Glutamatergic neuron (in vitro differentiated cells): ENCODE measurements at places on chromosomes 5 and 9. TPM values are rescaled to one million over a fixed set of nuclear protein-coding genes. Genes with fewer than 3 reads are reported as not detected.

DNA sequence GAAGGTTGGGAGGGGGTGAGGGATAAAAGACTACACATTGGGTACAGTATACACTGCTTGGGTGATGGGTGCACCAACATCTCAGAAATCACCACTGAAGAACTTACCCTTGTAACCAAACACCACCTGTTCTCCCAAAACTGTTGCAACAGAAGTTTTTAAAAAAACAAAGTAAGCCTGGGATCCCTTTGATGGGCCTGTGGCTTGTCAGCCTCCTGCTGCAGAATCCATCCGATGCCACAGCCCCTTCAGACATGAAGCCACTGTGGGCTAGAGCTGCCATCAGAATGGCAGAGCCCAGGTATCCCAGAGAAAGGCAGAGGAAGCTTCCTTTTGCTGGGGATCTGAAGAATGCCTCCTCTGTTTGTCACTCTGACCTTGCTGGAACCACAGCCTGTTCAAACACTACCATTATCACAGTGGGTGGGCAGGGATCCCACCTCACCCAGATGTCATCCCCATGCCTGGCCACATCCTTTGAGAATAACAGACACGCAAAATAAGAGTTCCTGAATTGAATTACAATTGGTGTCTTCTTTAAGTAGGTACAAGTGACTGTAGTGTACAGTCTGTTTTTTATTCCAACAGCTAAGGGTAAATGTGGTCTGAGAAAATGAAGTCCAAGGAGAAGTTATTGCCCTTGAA is 78.1 kb upstream of the DIRAS2 start:
- H3K4me3 ChIP-seq = no peak overlapping the region
- no peaks in the 10 kb centered on the region for H3K36me3 ChIP-seq
- H3K27ac ChIP-seq = no peak overlapping the region
- no peaks in the 10 kb centered on the region for H3K27me3 ChIP-seq
- no peak for DNase-seq
- no peaks in the 10 kb centered on the region for H3K4me1 ChIP-seq

- H3K36me3 ChIP-seq = no peaks in the 10 kb centered on the region
- no peak overlapping the region for H3K4me3 ChIP-seq
- no peaks in the 10 kb centered on the region for H3K27me3 ChIP-seq
Observed at GRCh38 chr5:137935190-137935589, 45.9 kb downstream of the PKD2L2 start.

DNA sequence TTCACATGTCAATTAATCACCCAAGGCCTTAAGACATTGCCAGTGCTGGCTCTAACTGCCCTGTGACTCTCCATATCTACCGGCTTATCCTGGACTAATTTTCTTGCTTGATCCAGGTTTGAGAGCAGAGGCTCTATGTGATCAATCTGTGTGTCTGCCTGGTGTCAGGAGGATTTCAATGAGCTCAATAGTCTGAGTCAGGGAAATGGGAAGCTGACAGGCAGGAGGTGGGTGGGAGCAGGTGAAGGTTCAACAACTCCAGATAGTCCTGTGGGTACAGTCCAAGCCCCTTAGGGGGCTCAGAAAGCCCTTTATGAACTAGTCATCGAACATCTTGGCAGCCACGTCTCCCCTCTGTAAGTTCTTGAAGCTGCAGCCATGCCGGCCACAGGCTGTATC is 72.2 kb downstream of the SHB start:
- H3K4me3 ChIP-seq = peak overlapping the region; percentile 12
- H3K27me3 ChIP-seq = peaks cover 31% of the 10 kb centered on the region
- peaks cover 65% of the 10 kb centered on the region for H3K4me1 ChIP-seq
- H3K36me3 ChIP-seq = no peaks in the 10 kb centered on the region
- peak overlapping the region; percentile 99 for H3K27ac ChIP-seq

DNA sequence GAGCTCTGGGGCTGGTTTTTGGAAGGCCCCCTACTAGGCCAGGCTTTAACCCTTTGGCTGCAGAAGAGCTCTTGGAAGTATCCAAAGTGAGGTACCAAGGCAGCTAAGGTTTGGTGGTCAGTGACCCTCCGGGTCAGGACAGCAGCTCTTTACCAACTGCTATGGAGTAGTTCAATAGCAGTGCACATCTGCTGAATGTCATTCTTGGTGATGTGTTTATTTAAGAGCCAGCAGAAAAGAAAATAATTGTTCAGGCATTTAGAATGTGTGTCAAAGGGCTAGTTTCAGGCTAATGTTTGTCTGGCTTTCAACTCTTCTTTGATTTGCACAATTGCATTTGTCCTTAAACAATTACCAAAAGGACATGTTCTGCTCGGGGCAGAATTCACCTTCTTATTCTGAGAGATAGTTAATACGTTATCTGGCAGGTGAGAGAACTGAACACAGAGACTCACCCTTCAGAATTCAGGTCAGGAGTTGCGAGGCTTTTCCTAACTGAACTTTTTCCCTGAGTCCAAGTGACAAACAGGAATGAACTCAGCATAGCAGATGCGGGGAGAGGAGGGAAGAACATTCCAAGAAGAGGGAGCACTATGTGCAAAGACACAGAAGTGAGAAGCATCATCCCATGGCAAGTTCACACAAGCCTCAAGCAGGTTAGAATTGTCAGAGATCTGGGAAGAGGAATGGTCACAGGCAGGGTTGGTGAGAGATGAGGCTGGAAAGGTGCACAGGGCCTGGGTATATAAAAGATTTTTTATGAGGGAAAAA is 556.7 kb upstream of the TLE4 start:
- DNase-seq = no peak
- H3K4me3 ChIP-seq = no peak overlapping the region

GRCh38 chr9:114521846-114522245 is 16.6 kb upstream of the WHRN start:
- DNase-seq = no peak
- H3K27me3 ChIP-seq = peaks cover 3% of the 10 kb centered on the region
- H3K36me3 ChIP-seq = no peaks in the 10 kb centered on the region
- H3K27ac ChIP-seq = no peak overlapping the region

GRCh38 chr5:31860726-31861433 is 221.9 kb downstream of the PDZD2 start:
- peaks cover 1% of the 10 kb centered on the region for H3K27me3 ChIP-seq
- H3K4me3 ChIP-seq = no peak overlapping the region
- H3K27ac ChIP-seq = no peak overlapping the region
- peaks cover 9% of the 10 kb centered on the region for H3K4me1 ChIP-seq
- DNase-seq = no peak

DNA sequence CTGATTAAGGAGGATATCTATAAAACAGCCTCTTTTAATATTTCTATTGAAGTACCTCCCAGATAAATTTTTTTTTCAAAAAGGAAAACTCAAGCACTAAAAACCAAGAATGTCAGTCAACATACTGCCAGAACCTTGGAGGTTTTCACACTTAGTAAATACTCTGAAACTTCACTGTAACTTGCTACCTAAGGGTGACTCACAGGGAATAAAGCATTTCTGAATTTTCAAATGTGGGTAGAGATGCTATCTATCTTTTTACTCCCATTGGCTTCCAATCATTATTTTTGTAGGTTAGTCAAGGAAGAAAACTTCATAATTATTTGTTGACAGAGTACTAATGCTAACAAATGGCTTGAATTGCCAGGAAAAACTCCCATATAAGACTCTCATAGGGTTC is 46.1 kb downstream of the SLC25A46 start:
- H3K27ac ChIP-seq = no peak overlapping the region
- H3K27me3 ChIP-seq = no peaks in the 10 kb centered on the region
- H3K36me3 ChIP-seq = no peaks in the 10 kb centered on the region
- H3K4me1 ChIP-seq = no peaks in the 10 kb centered on the region
- no peak overlapping the region for H3K4me3 ChIP-seq

DNA sequence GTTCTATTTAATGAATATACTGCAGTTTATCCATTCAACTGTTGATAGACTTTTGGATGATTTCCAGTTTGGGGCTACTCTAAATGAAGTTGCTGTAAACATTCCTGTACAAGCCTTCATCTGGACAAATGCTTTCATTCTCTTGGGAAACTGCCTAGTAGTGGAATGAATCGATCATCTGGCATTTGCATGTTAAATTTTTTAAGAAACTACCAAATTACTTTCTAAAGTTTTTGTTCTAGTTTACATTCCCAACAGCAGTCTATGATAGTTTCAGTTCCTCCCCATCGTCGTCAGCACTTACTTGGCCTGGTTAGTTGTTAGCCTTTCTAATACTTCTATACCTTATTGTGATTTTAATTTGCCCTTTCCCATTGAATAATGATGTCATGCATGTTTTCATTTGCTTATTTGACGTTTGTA is 306.3 kb downstream of the FER start:
- no peaks in the 10 kb centered on the region for H3K27me3 ChIP-seq
- H3K4me3 ChIP-seq = no peak overlapping the region
- no peaks in the 10 kb centered on the region for H3K36me3 ChIP-seq
- no peak for DNase-seq
- no peaks in the 10 kb centered on the region for H3K4me1 ChIP-seq

- H3K4me1 ChIP-seq = peaks cover 7% of the 10 kb centered on the region
- H3K36me3 ChIP-seq = no peaks in the 10 kb centered on the region
- no peak overlapping the region for H3K4me3 ChIP-seq
- no peaks in the 10 kb centered on the region for H3K27me3 ChIP-seq
- H3K27ac ChIP-seq = no peak overlapping the region
Observed at GRCh38 chr5:128241051-128241695, 157.6 kb downstream of the SLC12A2 start.

DNA sequence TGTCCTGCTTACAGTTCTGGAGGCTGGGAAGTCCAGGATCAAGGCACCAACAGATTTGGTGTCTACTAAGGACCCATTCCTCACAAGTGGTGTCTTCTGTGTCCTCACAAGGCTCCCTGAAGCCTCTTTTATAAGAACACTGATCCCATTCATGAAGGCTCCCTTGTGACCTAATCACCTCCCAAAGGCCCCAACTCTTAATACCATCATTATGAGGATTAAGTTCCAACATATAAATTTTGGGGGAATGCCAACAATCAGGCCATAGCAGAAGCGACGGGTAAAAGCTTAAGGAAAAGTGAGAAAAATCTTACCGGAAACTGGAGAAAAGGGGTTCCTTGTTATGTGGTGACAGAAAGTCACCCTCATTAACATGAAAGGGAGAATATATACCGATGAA is 11.2 kb downstream of the CTNNAL1 start:
- no peak overlapping the region for H3K4me3 ChIP-seq
- DNase-seq = no peak
- H3K36me3 ChIP-seq = peaks cover 18% of the 10 kb centered on the region
- H3K4me1 ChIP-seq = peaks cover 4% of the 10 kb centered on the region

The UTP15 gene
- total RNA-seq = 19.4 TPM

The DOK3 gene
- 29.2 TPM for total RNA-seq
